ENCODE measurements at places on chromosomes 5 and 9.

GRCh38 chr5:34541067-34541466 is 115.1 kb upstream of the RAI14 start:
- DNase-seq = no peak

DNA sequence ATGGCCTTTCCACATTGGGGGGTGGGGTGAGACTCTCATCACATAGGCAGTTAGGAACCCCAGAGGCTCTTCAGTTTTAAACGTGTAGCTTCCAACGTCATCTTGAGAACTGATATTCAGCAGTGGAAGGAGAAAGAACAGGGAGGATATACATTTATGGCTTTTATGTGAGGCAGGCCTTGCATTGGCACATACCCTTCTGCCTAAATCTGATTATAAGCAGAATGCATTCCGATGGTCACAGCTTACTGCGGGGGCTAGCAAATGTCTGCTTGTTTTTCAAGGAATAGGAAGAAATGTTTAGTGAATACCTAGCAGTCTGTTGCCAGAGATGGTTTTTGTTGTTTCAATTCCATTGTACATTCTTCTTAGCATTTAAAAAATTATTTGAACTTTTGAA is 98.9 kb upstream of the DHFR start:
- DNase-seq = no peak

- DNase-seq = no peak
Measured at GRCh38 chr5:177353093-177353492, 1.6 kb upstream of the LMAN2 start.

DNA sequence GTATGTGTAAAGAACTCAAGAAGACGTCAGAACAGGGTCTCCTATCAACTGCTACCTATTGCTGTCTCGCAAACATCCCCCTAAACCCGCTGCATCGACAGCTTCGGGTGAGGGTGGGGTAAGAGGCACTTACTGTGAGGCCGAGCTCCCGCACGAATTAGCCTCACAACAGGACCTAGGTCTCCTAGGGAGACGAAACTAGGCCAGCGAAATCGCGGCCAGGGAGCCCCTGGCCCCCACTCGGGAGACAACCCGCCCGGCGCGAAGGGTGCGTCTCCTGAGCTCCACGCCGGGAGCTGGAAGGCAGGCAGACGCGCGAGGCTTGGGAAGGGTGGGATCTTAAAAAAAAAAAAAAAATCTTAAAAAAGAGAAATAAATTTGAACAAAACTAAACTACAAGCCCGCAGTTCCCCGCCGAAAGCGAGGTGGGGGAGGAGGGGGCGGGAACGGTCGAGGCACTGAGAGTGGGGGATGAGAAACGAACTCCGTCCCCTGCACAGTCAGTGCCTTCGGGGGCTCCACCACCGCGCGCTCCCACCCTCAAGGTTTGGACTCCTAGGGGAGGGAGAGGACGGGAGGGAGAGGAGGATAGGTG is 33.0 kb upstream of the NFIB start:
- no peak for DNase-seq

DNA sequence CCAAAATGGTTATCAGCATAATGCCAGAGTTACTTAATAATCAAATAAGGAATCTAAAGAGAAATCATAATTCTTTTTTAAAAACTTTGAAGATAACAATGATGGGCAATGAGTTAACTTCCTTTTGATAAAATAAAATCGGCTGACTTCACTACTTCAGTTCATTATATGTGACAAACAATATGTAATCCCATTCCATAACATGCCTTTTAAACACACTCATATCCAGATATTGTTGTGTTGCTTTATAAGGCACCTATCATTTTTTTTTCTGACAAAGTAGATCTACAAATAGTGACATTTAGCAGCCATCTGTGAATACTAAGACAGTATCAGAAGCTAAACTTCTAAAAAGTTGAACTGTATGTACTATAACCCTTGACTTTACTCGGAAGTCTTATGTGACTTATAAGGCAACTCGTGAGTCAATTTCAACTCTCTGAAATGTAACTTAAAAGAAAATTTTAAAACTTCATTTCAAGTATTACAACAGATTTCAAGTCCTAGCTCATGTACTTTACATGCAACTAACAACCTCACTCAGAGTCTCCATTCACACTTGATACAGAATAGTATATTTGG is 7.5 kb downstream of the ADAMTS6 start:
- DNase-seq = no peak

DNA sequence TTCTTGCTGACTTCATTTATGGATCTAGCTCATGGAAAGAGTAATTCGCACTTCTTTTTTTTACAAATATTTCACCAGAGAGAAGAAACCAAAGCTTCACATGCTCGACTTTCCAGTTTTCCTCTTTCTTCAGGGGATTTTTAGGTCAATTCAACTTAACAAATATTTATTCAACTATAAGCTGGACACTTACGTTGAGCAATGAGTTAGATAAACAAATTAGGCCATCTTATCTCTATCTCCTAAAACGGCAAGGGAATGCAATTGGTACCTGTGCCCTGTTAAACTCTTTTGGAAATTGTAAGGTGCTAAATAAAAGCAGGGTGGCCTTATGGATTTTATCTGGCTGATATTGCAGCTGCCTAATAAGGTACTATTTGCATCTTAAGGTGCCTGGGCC is 145.1 kb upstream of the RAI14 start:
- DNase-seq = no peak

GRCh38 chr9:125959951-125960619 is 212.9 kb downstream of the PBX3 start:
- DNase-seq = no peak

- no peak for DNase-seq
Measured at GRCh38 chr5:90809311-90810056, 250.9 kb downstream of the ADGRV1 start.

- DNase-seq = no peak
Measured at GRCh38 chr5:52015760-52016159, 632.5 kb downstream of the ISL1 start.

DNA sequence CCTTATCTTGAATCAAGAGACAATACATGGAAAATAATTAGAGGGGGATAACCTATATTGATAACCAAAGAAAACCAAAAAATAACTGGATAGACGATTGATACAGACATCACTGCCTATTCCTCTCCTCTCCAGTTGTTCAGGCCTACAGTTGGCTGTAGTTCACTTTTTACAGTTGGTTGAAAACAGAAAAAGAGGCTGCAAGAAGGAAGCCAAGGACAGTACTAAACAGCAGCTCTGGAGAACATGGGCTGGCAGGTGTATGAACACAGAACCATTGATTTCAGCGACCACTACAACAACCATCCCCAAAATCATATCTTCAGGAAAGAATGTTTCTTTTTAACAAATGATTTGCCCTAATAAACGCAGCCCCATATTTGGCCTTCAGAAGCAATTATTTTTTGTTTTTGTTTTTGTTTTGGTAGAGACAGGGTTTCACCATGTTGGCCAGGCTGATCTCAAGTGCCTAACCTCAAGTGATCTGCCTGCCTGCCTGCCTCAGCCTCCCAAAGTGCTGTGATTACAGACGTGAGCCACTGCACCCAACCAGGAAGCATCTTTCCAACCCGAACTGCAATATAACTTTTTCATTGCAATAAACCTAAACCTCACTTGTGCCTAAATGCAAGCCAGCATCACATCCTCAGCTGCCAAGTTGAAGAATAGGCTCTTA is 64.3 kb downstream of the MLLT3 start:
- DNase-seq = no peak

DNA sequence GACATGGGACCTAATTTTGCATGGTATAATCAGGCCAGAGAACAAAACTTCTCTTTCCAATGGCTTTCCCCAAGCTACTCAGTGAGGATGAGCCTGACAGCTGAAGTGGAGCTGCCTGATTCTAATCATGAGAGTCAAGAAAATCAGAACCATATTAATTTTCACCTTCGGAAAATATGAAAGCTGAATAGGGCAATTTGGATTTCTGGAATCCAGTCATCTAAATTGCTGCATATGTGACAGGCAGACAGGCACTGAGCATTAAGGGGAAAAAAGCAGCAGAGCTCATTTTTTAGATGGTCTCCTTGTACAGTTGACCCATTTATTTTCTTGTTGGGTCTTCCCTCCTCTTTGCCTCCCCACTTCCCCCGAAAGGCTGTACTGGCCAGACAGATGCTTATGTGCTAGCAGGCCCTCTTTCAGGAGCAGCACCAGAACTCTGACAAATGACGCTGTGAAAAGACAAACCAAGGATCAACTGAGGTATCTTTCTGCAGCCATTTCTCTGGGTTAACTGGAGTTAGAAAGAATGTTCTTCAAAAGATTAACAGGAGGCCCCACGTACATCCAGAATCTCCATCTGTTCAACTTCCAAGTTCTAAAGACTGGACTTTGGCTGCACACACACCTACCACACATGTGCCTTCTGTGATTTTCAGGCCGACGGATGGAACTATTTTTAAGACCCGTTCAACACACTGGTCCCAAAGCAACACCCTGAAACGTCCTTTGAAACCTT is 175.2 kb downstream of the DCP2 start:
- DNase-seq = no peak

- DNase-seq = no peak
Measured at GRCh38 chr5:156815988-156816599, 34.0 kb upstream of the PPP1R2B start.

DNA sequence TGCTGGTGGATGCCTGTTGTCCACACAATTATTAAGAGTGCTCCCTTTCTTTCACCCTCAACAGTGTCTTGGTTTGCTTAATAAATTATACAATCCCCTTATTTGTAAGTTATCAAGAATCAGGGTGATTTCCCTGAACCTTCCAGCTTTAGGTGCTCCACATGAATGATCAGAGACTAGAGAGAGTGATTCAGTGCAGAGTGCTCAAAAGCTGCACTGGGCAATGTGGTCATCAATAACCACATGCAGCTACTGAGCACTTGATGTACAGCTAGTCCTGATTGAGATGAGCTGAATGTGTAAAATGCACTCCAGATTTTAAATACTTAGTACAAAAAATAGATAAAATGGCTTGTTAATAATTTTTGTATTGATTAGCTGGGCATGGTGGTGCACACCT is 76.8 kb upstream of the TRIO start:
- no peak for DNase-seq

GRCh38 chr9:70036641-70037040 is 7.0 kb upstream of the MAMDC2 start:
- no peak for DNase-seq

GRCh38 chr9:7129391-7129790 is 371.6 kb downstream of the KDM4C start:
- DNase-seq = no peak

DNA sequence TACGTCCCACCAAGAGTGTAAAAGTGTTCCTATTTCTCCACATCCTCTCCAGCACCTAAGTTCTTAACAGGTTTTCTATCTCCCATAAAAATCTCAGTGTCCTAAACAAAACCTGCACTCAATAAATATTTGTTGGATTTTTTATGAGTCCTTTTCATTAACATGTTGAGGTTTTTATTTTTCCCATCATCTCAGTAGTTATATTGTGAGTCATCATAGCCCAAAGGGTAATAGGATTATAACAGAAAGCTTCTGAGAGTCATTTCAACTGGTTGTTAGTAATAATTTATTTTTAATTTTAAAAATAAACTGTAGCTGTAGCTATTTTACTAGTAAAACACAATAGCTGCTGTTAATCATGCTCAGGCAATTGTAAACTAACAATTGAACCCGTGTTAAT is 331.6 kb upstream of the SLC30A5 start:
- no peak for DNase-seq

DNA sequence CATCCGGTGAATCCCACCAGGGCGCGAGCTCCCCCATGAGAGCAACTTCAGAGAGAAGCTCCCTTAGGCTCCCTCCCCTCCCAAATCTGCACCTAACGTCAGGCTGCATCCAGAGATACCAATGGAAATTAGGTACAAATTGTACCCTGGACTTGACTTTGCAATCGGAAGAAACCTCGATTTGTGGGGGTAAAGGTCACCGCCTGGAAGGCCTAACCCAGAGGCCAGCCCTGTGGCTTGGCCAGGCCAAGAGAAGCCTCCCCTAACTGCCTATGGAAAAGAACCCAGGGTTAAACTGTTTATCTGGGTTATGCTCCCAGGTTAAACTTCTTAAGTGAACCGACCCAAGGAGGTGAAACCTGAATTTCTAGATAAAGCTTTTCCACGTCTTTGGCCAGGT is 80.4 kb downstream of the GTF3C4 start:
- DNase-seq = no peak

DNA sequence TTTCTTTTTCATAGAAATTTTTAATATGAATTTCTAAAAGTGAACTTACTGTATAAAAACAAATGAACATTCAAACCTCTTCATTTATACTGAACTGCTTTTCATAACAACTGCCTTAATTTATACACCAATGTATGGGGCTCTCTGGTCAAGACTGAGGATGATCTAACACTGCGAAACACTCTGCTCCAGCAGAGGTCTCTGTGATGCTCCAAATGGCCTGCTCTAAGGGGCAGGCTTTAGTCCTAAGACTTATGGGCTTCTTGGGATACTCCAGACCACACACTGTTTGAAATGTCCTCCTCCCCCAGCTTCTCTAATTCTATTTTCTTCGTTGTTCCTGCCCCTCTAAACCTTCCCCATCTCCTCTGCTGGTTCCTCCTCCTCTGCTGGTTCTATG is 58.5 kb downstream of the LIFR start:
- no peak for DNase-seq
